B cell (primary cell): ENCODE measurements at places on chromosomes 13 and 19. TPM values are rescaled to one million over a fixed set of nuclear protein-coding genes. Genes with fewer than 3 reads are reported as not detected.
A peak's percentile ranks its signal among the peaks of the same experiment; 100 is the strongest.

GRCh38 chr13:73367886-73368285, 309.1 kb downstream of the KLF5 start:
- DNase-seq, result no peak

DNA sequence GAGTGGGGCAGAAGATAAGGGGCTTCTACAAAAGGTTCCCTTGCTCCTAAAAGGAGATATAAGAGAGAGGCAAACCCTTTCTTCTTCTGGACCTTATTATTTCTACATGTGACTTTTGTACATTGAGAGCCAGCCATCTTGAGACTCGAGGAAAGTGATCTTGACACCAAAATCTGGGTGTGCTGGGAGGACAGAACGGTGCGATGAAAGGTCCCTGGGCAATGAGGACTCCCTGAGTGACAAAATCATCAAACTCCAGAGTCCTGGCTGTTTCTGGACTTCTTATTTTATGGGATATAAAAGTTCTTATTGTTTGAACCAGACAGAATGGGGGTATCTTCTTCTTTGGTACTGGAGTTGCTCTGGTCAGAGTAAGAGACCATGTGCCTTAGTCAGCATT, 411.0 kb downstream of the ZNF536 start:
- no peak for DNase-seq

DNA sequence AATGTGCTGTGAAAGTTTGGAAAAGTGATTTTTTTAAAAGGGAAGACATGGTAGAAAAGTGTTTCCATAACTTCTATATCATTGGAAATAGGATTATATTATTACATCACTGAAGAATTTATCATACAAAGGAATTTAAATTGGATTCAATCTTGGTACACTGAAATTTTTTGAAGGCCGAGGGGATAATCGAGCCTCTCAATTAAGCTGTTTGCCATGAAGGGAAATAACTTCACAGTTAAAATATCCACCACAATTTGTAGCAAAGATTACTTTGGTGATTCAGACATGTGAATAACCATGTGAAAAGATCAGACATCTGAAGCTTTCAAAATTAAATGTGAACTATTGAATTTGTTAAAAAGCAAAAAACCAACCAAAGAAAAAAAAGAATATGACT, 215.3 kb downstream of the KLF5 start:
- no peak for DNase-seq

GRCh38 chr13:29081036-29081435, 260.9 kb downstream of the MTUS2 start:
- peak; percentile 81 for DNase-seq

DNA sequence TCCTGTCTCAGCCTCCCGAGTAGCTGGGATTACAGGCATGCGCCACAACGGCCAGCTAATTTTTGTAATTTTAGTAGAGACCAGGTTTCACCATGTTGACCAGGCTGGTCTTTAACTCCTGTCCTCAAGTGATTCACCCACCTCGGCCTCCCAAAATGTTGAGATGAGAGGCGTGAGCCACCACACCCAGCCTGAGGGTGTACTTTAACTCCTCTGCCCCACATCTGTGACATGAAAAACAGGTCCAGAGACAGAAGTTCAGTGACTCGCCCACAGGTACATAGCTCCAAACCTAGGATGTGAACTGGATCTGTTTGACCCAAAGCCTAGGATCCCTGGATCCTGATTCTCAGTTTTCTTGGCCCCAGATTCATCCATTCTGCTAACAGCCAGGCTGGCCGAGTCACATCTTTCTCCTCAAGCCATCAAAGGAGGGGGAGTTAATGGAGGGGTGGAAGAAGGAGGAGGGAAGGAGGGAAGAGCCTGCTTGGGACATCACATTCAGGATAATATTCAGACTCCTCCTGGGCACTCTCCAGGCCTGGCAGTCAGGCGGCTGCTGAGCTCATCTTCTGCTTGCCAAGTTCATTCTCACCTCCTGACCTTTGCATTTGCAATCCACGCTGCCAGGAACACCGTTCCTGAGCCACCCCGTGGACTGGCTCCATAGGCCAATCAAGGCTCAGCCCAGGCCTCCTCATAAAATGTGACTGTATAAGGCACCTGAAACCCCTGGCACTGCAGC, 3.1 kb downstream of the SPC24 start:
- DNase-seq, result no peak

- DNase-seq, result no peak
Measured at GRCh38 chr13:46953331-46953730, 56.5 kb upstream of the HTR2A start.

Gene CYP4F8
- not detected in 2 replicates for polyA plus RNA-seq

GRCh38 chr13:74597526-74597925, 463.3 kb upstream of the KLF12 start:
- DNase-seq, result no peak

Gene ZNF69
- 0.69 and 0.92 TPM in 2 replicates for polyA plus RNA-seq

GRCh38 chr19:10797078-10797477, 38.9 kb downstream of the TMED1 start:
- DNase-seq, result no peak

- DNase-seq, result no peak
Measured at GRCh38 chr19:32406161-32407003, 812 bp downstream of the DPY19L3 start.

GRCh38 chr13:72180253-72180952, 313.4 kb upstream of the DACH1 start:
- no peak for DNase-seq

DNA sequence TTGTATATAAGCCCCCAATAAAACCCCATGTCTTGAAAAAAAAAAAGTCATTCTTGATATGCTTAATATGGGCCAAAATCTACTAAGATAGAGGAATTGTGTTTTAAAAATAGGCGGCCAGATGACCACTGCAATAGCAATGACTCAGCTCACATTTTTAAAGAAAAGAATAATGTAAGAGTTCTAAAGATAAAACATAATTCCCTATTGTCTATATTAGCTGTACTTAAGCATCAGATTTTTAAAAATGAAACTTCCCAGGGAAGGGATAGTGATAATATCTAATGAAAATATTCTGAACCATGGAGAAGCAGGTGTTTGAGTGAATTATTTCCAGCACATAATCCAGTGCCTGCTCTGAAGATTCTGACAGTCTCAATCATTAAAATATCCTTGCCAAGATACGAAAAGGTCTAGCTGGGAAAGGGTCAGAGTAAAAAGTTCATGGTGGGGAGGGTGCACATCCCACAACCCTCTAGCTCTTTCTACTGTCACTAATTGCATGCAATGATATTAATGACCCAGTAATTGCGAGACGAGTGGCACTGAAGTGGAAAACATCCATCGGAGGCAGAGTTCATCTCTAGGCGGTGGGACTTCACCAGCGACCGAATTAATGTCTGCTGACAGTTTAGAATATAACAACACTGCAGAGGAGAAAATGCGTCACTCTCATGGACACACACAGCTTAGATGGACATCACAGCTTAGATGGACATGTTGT, 31.6 kb downstream of the EFNB2 start:
- DNase-seq, result no peak

Gene NBEA
- 1.5 and 2.6 TPM in 2 replicates for polyA plus RNA-seq

GRCh38 chr19:18946918-18947317, 5.9 kb upstream of the HOMER3 start:
- no peak for DNase-seq

Gene TMPRSS9
- polyA plus RNA-seq, result not detected in 2 replicates

GRCh38 chr19:20999731-21000352, 20.6 kb upstream of the ZNF430 start:
- DNase-seq, result peak; percentile 93

- no peak for DNase-seq
Measured at GRCh38 chr19:50001775-50002174, 23.4 kb downstream of the VRK3 start.

DNA sequence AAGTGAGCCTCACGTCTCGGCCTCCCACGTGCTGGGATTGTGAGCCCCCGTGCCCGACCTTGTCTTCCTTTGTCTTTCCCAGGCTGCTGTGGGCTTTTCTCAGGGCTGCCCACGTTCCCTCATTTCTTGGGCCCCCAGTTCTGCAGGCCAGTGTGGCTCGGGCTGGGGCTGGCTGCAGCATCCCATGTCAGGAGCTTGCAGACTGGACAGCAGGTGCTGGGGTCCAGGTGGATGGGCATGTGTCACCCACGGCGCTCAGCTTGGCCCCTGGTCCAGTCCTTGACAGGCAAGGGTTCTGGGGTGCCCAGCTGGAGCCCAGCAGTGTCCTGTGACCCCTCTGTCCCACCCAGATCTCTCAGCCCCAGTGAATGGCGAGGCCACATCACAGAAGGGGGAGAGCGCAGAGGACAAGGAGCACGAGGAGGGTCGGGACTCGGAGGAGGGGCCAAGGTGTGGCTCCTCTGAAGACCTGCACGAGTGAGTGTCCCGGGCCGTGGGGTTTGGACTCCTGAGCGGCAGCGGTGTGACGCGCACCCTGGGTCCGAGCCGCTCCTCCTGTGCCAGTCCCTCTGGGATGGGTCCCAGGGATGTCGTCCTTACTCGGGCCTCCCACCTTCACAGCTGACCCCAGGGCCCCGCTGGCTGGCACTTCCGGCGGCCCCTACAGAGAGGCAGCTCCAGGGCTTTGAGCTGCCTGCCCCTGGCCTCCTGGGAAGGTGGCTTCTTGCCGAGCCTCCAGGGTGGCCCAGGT, 17.3 kb downstream of the PLIN4 start:
- no peak for DNase-seq

Gene KPTN
- polyA plus RNA-seq, result 11.4 TPM in 2 replicates

Gene SYCN
- not detected in 2 replicates for polyA plus RNA-seq

- DNase-seq, result peak; percentile 46
Measured at GRCh38 chr19:42252365-42253244, 2.3 kb downstream of the ERF start.

DNA sequence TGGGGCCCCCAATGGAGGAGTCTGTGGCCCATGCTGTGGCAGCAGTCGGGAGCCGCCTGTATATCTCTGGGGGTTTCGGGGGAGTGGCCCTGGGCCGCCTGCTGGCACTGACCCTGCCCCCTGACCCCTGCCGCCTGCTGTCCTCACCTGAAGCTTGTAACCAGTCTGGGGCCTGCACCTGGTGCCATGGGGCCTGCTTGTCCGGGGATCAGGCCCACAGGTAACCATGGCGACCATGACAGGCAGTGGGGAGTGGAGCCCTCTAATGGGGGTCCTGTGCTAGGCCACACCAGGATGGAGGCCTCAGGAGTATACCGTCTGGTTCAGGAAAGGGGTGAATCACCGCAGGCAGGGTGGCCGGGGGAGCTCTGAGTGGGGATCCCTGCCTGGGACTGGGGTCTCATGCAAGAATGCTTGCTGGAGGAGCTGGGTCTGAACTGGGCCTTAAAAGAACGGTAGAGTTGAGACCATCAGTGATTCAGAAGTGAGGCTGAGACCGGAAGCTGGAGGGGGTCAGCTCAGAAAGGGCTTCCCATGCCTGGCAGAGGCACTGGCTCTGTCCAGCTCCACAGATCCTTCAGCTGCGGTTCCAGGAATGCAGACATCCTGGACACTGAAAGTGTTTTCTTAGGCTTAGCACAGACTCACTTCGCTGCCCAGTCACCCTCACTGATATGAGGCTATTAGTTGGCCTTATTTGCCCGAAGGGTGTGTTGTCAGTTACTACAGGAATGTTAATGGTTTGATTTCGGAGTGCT, 29.1 kb downstream of the CNFN start:
- no peak for DNase-seq

DNA sequence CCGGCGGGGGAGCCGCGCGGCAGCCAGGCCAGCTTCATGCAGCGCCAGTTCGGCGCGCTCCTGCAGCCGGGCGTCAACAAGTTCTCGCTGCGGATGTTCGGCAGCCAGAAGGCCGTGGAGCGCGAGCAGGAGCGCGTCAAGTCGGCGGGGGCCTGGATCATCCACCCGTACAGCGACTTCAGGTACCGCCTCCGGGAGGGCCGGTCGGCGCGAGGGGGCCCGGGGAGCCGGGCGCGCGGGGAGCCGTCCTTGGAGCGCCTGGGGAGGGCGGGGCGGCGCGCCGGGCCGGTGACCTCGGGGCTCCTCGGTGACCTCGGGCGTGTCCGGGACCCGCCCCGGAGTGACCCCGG, 690 bp downstream of the HCN2 start:
- DNase-seq, result peak; percentile 57

GRCh38 chr13:97000295-97000925, 6.1 kb upstream of the OXGR1 start:
- no peak for DNase-seq

DNA sequence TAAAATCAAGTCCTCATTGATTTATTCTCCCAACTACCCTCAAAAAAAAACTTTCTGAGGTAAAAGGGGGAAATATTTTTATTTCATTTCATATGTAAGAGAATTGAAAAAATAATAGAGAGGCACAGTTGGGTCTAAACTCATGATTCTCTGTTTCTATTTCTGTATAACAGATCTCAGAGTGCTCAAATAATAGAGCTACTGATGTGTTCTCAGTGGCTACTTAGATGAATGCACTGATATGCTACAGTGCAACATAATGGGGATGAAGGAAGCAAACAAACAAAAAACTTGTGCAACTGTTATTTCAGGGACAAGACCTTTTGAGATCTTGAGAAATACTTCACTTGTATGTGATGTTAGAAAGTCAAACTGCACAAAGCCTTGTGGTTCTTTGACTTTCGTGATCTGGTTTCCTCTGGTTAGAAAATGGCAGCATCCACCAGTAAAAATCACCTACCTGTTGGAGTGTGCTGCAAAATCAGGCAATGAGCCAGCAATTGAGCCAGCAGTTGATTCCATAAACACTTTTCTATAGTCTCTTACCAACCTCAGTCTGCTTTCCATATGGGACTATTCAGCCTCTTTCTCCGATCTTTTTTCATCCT, 9.7 kb upstream of the DACH1 start:
- no peak for DNase-seq

Gene PRSS57
- polyA plus RNA-seq, result not detected in 2 replicates

DNA sequence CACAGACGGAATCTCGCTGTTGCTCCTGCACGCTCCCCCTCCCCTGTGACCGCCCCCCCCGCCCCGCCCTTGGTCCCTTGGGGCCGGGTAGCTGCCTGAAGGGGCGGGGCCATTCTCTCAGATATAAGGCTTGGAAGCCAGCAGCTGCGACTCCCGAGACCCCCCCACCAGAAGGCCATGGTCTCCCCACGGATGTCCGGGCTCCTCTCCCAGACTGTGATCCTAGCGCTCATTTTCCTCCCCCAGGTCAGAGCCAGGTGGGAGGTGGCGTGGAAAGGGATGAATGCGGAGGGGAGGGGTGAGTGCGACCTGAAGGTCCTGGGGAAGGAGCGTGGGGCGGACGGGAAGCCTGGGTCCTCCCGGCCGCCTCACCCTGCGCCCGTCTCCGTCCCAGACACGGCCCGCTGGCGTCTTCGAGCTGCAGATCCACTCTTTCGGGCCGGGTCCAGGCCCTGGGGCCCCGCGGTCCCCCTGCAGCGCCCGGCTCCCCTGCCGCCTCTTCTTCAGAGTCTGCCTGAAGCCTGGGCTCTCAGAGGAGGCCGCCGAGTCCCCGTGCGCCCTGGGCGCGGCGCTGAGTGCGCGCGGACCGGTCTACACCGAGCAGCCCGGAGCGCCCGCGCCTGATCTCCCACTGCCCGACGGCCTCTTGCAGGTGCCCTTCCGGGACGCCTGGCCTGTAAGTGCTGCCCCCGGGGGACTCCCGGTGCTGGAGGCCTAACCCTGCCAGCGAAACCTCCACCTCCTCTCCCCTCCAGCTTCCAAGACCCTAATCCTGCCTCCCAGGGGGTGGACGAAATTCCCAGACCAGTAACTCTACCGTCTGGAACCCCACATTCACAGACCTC, at the start of gene DLL3:
Gene DLL3 (plus strand): TSS at position 150 of the 845 bp plus-strand sequence. CDS start 28 bp downstream, at position 178.
- peak; percentile 55 for DNase-seq
